ENCODE measurements at places on chromosomes 1 and 21.
A peak's percentile ranks its signal among the peaks of the same experiment; 100 is the strongest.

- DNase-seq: no peak
Observed at GRCh38 chr1:67815303-67816094, 17.8 kb downstream of the GNG12 start.

DNA sequence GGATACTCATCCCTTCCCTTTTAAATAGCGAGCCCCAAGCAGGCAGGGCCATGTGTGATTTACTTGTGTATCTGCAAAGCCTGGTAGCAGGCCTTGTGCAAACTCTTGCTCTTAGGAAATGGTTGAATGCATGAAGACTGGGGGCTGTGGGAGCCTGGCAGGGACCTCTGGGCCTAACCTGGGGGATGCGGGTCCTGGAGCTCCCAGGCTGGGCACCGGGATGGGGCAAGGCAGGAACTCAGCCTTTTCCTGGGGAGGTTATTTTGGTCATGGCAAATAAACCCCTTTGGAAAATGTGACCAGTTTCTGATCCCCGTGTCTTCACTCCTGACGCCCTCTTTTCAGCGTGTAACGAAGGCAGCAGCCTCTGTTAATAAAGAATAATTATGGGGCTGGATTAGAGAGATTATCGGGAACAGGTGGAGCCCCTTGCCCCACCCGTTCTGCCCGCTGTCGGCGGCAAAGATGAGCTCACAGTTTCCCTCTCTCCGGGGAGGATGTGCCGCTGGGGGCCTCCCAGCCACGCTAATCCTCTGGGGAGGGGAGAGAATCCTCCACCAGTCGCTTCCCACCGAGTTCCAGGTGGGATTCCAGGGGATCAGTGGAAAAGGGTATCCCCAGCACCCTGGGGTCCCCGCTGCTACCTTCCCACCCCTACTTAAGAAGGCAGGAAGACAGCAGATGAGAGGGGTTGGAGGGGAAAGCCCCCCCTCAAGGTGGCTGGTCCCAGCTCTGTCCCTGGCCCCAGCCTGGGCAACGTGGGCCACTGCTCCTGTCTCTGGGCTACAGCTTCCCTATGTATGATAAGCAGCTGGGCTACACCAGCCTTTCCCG is 69.7 kb upstream of the WNT4 start:
- DNase-seq: no peak

DNA sequence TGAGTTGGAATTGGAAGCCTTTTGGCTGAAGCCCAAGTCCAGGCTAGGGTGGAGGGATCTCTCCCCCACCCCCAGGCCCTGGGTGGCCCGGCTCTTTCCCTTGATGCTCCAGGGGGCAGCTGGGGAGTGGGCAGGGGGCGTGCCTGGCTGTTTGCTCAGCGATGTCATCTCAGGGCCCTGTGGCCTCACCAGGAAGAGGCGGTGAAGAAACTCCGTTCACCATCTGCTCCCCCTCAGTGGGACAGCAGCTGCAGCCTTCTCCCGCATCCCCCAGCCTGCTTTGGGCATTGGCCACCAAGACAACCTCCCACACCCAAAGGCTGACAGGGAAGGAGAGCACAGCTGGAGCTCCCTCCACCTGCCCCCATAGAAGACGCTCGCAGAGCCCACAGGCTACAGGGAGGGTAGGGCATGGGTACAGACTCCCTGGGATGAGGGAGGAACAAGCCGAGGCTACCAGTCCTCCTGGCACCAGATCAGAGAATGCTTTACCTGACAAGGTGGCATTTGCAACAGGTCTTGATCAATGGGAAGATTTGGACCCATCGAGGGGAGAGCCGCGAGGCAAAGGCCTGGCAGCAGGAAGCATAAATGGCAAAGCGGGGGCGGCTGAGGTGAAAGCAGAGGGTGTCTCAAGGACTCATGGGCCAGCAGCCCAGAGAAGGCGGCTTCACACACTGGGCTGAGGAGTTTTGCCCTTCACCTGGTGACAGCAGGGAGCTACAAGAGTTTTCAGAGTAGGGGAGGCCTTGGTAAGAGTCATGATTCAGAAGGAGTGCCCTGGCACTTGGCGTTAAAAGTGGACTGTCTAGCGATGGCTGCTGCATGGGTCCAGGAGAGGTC is 6.5 kb upstream of the GUCA2A start:
- DNase-seq: no peak

DNA sequence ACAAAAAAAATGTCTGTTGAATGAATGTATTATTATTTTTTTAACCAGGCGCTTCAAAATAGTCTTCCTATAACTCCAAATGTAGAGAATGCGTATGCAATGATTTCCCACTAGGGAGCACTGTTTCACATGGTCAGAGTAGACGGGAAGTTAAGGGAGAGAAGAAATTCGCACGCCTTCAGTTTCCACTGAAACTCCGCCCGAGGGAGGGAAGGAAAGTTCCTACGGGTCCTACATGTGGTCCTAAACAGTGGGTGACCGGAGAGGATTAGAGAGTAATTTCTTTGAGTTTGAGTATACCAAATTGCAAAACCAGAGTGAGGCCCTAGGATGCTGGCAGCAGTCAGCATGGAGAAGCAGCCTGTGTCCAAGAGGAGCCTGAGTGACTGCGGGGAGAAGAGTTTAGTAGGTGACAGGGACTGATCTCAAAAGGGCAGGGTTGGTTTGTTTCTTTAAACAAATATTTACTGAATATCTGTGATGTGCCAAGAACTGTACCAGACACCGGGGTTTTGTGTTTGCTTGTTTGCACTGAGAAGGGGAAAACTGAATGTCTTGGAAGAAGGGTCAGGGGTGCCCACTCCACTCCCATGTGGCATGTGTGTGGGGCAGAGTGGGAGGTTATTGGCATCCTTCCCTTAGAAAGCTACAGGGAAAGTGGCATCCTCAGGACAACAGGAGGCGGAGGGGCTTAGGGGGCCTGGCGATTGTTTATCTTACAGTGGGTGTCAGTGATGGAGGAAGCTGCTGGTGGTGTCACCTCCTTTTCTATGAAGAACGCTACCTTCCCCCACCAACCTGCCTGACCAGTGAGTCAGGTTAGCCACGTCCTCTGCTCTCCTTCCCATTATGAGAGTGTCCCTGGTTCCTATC is 22.8 kb downstream of the RNU5D-1 start:
- DNase-seq: peak; percentile 54

GRCh38 chr21:44933199-44933917 is 6.5 kb upstream of the SLX9 start:
- no peak for DNase-seq

- peak; percentile 59 for DNase-seq
Observed at GRCh38 chr1:165883056-165883455, 55.6 kb downstream of the UCK2 start.

GRCh38 chr1:70836456-70836855 is 211.2 kb downstream of the PTGER3 start:
- no peak for DNase-seq

- no peak for DNase-seq
Observed at GRCh38 chr1:207836591-207837347, 74.2 kb downstream of the CD34 start.

DNA sequence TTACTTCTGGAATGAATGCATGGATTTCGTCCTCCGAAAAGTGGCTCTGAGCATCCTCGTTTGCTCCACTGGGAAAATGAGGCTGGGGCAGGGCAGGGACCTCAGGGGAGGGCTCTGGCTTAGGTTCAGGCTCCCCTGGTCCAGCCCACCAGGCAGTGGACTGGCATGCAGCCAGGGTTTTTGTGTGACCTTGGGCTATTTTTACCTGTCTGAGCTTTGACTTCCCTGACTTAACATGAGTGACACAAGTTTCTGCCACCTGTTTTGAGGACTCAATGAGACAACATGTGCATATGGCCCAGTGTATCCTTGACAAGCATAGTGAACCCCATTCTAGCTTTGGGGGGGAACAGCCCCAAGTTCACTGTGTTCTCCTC is 32.6 kb upstream of the EDN2 start:
- DNase-seq: no peak

DNA sequence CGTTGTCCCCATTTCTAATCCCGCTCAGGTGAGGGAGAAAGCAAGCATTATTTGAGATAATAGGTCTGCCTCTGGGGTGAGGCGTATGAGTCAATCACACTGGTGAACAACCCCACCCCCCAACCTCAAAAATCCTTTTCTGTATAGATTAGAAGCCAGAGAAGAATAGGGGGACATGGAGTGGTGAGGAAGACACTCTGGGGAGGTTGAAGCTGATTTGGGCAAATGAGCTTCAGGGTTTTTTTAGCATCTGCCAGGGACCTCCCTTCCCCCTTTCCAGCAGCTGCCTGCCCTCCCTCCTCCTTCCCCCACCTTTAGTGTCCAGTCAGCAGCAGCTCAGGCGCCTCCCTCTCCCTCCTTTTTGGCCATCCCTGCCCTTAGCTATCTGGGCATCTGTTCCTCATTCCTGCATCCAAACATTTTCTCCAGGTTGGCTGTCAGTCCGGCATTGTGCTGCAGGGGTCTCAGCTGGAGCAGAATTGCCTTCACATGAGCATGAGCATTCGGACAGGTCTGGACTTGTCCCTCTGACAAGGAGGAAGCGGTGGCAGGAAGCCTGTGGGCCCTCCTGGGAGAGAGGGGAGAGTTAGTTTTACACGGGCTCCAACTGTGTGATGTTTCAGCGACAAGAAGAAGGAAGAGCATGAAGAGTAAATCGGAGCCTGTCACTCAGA is 30.8 kb upstream of the PTGFRN start:
- DNase-seq: peak; percentile 41

- DNase-seq: peak; percentile 22
Observed at GRCh38 chr1:106022312-106022902, 1034.1 kb upstream of the PRMT6 start.

GRCh38 chr1:151947140-151947539 is 37.8 kb upstream of the THEM4 start:
- DNase-seq: peak; percentile 39

DNA sequence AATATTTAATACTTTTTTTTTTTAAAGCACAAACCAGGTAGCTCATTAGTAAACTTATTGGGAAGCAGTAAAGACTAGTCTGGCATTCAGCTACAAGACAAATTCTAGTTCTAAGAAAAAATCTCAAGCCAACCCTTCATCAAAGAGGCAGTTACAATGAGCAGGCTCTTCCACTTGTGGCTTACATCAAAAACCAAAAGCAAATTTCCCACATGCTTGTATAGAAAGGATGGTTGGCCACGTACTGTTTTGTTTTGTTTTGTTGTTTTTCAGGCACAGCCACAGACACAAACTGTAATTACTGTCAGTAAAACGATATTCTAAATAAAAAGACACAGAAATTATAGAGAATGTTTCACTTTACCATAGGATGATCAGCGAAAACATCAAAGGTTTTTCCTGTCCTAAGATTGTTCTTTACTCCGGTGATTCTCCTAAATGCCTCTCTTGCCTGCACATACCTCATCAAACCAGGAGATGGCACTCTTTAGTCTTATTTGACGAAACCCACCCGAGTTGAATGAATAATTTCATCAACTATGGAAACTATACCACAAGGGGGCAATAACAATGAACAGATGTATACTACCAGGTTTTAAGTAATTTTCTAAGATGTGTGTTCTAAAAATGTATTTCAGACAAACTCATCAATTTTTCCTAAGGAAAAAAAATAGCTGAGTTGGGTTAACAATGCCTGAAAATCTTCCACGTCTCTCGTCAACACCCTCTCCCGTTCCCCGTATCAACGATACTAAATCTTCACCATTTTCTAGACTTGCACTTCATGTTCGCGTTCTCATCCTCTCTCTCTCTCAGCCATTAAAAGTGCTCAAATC is 26.9 kb downstream of the RPL5 start:
- peak; percentile 81 for DNase-seq

Measured in fibroblast of skin of right biceps (primary cell).